Activated CD4-positive, alpha-beta T cell treated with anti-CD3 and anti-CD28 coated beads for 1 hour (primary cell): ENCODE measurements at places on chromosomes 1 and 21.

GRCh38 chr1:36740446-36740845 lies 257.7 kb upstream of the CSF3R start:
- DNase-seq: no peak

DNA sequence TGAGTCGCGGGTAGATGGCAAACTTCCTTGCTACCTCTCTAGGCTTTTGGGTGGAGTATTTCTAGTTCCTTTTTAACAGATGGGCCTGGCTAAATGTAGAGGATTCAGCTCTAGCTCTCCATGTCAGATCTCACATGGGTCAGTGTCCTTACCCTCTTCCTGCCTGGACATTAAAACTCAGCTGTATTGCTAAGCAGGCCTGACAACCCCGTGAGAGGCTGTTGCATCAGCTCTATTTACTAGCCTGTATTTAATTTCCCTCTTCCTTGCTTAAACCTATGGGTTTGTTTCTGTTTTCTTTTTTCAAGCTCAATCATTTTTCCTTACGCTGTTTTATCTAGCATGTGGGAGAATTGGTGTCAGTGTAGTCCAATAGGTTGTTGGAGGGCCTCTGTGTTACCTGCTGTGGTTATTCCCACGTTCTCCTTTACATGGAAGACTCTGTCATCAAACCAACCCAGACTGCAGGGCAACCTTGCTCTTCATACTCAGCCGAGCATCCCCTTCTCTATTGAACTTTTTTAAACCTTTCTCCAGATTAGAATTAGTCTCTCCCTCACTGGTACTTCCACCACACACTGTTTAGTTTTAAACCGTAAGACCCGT lies 79.5 kb upstream of the BACH1 start:
- DNase-seq: no peak

DNA sequence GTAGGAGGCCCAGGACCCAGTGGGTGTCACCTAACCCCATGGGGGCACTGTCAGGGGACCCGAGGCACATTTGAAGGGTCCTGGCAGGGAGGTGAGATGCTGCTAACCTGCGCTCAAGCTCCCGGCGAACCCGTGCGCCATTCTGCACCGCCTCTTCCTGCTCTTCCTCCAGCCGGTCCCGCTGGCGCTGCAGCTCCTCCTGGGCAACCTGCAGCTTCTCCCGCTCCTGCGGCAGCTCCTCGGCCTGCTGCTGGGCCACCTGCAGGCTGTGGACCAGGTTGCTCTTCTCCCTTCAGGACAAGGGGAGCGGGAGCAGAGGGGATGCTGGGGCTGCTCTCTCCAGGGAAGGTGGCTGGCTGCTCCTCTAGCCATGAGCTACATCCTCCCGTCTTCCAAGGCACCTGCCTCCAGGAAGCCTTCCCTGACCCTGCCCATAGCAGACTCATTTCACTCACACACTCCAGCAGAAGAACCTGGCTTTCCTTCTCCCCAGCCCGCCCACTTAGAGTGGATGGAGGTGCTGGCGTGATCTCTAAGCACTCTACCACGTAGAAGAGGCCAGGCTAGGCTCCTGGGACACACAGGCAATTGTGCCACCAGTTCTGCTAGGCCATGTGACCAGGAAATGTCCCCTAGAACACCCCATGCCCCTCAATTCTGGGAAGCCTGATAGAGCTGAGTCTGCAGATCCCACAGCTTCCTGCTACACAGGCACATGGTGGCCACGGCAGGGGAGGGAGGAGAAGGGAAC lies 15.2 kb upstream of the NBPF1 start:
- DNase-seq: peak; percentile 11

DNA sequence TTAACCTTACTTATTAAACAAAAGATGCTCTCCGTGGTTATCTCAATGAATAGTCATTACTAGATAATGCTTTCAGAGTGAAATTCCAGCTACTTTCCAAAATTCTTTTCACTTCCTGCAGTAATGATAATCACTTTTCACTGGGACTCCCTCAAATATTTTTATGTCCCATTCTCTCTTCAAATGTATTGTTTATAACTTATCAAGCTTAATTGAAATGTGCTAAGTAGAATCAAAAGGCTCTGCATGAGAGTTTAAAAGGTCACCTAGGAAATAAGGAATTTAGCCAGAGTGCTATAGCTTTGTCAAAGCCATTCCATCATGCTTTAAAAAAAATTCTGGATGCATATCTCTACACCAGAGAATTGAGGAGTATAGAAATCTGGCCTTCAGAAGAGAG lies 106.4 kb downstream of the ODF2L start:
- DNase-seq: no peak

- DNase-seq: no peak
Observed at GRCh38 chr21:18951271-18952038, 547.9 kb upstream of the TMPRSS15 start.

DNA sequence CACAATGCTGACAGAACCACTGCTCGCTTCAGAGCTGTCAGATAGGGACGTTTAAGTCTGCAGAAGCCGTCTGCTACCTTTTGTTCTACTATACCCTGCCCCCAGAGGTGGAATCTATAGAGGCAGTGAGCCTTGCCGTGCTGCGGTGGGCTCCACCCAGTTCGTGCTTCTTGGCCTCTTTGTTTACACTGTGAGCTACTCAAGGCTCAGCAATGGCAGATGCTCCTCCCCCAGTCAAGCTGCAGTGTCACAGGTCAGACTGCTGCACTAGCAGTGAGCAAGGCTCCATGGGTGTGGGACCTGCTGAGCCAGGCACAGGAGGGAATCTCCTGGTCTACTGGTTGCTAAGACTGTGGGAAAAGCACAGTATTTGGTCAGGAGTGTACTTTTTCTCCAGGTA lies 47.1 kb downstream of the LEPR start:
- DNase-seq: no peak

DNA sequence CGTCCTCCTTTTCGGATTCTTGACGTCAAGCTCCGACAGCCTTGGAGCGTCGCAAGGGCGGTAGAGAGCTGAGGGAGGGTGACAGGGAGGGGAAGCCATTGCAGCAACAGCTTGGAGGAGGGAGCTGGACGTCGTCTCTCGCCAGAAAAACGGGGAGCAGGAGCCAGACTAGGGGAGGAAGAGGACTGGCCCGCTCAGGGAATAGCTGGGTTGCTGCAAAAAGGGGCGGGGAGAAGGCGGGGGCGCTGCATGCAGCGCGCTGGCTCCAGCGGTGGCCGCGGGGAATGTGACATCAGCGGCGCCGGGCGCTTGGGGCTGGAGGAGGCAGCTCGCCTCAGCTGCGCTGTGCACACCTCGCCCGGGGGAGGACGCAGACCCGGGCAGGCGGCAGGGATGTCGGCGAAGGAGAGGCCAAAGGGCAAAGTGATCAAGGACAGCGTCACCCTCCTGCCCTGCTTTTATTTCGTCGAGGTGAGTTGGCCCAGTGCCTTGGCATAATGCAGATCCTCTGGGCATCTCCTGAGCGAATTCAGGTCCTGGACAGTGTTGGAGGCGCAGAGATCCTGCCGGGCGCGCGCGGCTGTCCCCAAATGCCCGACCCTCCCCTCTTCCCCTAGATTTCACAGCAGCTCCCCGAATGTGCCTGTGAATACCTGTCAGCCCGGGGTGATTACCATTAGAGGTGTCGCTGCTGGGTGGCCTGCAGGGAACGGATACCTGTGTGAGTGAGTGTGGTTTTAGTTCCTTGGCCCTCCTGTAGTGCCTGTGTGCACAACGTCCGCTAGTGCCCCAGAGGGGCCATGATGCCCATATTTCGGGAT lies at the start of gene PLPPR4:
PLPPR4 (plus strand) TSS at position 292 of the 821 bp plus-strand sequence; CDS start at position 394, 102 bp downstream.
- no peak for DNase-seq

DNA sequence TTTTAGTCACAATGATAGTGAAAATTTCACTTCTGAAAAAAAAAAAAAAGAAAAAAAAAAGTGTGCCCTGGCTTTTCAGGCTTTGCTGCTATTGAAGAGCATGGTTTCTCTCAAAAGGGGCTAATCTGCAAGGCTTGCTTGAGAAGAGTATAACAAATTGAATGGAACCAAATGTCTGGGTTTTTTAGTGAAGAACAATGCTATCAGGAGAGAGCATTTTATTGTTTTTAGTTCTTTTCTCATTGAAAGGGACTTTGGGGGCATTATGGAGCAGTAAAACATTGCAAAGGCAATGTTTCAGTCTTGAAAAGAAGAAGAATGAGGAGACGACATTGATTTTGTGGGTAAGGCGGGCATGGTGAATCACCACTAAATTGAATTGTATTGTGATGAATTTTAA lies 28.2 kb downstream of the VCAM1 start:
- DNase-seq: no peak

DNA sequence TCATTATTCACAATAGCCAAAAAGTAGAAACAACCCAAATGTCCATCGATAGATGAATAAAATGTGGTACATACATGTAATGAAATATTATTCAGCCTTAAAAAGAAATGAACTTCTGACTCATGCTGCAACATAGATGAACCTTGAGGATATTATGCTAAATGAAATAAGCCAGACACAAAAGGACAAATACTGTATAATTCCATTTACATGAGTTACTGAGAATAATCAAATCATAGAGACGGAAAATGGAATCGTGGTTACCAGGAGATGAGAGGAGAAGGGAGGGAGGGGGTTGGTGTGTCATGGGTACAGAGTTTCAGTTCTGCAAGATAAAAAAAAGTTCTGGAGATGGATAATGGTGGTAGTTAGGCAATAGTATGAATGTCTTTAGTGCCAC lies 184.1 kb downstream of the PSMG1 start:
- DNase-seq: no peak

GRCh38 chr1:16090076-16090826 lies 16.8 kb upstream of the FAM131C start:
- no peak for DNase-seq

DNA sequence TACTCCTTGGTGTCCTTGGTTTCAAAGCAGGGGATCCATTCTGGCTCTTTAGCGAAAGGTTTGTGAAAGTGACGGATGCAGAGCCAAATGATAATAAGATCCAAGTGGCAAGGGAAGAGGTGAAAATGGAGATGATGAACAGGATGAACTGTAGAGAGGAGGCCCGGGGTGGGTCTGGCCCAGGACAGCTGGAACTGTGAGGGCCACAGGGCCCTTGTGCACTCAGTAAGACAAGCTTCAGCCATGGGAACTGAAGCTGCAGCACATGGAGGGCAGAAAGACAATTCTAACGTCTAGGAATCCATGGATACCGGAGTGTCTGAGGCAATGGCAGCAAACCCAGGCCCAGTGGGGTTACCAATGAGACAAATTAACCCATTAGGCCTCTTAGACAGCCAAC lies 4.8 kb downstream of the KCNA2 start:
- DNase-seq: no peak

DNA sequence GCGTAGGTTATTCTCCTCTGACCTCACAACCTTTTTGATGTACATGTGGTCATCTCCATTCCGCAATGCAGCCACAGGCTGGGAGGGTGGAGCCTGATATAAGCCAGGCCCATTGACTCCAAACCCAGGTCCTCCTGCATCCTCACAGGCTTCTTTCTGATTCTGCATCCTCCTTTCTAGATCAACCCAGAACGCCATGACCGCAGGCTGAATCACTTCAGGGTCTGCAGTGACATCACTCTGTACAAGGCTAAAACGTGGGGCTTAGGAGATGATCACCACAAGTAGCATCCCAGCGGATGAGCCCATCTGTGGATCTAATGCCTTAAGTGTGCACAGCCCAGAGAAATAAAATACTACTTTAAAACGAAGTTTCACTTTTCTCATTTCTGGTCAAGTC lies 16.1 kb downstream of the EBNA1BP2 start:
- no peak for DNase-seq

- no peak for DNase-seq
Observed at GRCh38 chr1:246008363-246008831, 498.7 kb downstream of the SMYD3 start.

GRCh38 chr1:112520166-112520565 lies 11.4 kb downstream of the WNT2B start:
- no peak for DNase-seq

DNA sequence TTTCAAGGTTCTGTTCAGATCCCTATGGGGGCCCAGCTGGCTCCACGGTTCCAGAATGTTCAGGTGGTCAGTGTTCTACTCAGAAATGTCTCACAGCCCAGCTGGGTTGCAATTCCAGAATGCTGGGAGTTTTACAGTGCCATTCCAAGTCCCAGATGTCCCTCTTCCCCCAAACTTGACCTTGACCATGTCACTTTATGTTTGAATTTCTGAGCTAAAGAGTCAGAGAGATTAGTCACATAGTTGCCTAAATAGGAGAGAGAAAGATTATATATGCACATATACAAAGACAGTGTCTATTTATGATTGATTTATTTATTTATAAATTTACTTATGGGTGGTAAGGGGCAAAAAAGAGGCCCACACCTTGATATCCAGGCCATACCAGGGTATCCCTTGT lies 2.5 kb downstream of the GPR3 start:
- no peak for DNase-seq

GRCh38 chr1:111814642-111815041 lies 58.9 kb downstream of the DDX20 start:
- no peak for DNase-seq

DNA sequence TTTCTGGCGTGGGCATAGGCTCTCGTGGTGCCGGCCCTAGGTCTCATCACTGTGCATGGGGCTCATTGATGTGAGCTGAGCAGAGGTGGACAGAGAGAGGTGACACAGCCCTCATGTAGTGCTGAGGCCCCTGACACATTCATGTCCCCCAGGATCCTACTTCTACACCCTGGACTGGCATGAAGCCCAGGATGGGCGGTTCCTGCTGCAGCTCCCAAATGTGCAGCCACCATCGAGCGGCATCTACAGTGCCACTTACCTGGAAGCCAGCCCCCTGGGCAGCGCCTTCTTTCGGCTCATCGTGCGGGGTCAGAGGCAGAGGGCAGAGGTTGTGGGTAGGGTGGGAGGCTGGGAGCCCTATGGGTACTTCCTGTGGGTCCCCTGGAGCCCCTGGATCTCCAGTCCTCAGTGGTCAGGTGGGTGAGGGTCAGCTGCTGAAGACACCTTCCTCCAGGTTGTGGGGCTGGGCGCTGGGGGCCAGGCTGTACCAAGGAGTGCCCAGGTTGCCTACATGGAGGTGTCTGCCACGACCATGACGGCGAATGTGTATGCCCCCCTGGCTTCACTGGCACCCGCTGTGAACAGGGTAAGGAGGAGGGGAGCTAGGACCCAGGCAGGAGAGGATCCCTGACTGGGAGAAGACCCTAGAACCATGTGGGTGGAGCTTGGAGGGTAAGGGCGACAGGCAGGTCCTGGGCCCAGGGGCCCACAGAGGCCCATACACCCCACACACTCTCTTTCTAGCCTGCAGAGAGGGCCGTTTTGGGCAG lies 6.1 kb downstream of the TIE1 start:
- DNase-seq: no peak

- DNase-seq: no peak
Observed at GRCh38 chr1:245871915-245872314, 635.2 kb downstream of the SMYD3 start.

DNA sequence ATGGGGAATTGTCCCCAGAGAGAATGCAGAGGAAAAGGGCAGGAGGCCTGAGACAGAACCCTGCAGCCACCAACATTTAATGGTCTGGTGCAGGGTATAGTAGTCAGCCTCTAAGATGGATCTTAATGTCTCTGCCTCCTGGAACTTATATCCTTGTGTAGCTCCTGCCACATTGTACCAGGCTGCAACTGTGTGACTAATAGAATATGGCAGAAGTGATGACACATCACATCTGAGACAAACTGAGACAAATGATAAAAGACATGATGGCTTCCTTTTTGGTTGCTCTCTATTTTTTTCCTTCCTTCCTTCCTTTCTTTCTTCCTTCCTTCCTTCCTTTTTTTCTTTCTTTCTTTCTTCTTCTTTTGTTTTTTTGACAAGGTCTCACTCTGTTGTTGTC lies 37.1 kb upstream of the CYP4B1 start:
- DNase-seq: no peak
